ENCODE measurements at places on chromosomes 5 and 9.

DNA sequence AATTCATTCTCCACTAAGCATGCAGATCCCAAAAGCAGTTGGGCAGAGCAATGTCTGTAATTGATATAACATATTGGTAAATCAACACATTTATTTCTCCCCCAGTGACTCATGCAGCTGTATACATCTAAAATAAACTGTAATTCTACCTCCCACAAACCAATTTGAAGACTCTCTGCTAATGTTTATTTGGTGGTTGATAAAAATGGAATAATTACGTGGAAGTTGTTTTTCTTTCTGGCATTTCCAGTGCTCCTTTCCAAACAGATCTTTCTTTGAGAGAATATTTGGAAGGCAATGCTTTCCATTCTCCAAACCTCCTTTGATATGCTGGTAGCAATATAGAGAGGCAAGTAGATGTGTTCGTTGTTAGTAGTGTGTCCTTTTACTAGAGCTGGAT, 194.7 kb downstream of the CHSY3 start:
- no peak for DNase-seq

GRCh38 chr5:126499853-126500342, 76.7 kb downstream of the GRAMD2B start:
- DNase-seq = no peak

DNA sequence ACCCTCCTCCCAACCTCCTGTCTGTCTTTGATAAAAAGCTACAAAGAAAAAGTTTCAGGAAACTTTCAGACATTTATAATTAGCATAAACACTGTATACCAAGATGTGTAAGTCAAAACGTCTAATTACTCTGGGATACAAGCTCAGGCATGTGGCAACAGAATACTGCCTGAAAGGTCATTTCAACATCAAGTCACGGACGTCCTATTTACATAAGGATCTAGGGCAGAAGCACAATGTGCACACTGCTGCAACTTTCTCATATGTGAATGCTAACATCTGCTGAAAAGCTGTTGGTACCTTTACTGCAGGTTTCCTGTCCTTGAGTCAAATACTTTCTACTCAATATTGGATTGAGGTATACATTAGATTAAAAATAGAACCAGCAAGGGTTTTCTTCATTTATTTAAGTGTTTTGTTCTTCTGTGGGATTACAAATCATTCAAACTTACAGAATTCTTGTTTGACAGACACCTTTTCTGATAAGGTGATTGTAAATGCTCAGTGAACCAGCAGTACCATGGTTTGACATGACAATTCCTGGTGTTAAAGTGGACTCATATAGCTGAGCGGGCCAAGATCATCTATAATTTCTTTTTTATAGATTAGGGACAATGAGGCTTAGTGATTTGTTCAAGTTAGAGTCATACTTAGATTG, 36.8 kb downstream of the ELL2 start:
- no peak for DNase-seq

- DNase-seq = no peak
Observed at GRCh38 chr9:35651956-35652828, 1.5 kb upstream of the SIT1 start.

DNA sequence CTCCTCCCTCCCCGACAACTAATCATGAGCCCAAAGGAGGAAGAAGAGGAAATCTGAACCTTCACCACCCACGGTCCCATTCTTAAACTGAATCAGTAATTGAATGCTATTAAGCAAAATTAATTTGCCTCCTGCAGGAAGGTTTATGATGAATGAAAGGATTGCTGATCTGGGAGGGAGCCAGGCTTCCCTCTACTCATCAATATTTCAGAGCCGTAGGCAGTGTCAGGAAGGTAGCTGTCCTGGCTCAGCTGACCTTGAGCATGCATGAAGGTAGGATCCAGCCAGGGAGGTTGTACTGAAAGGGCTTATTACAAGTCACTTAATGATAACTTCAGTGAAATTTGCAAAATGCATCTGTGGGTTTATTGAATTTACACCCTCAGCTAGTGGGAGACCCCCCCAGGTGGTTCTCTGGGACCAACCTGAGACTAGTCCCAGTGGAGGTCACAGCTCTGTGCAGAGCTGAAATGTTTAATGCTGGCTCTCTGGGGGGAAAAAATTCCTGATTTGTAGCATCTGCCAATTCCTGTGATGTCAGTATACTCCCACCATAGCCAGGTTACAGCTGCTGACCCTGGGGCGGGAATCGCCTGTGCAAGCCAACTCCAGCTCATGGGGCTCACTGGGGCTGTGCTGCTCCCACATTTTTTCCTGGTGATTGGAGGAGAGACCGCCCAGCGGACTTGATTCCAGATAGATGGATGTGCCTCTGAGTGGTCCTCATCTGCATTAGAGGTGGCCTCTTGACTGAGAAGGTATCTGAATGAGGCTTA, 47.9 kb upstream of the NCS1 start:
- DNase-seq = no peak

DNA sequence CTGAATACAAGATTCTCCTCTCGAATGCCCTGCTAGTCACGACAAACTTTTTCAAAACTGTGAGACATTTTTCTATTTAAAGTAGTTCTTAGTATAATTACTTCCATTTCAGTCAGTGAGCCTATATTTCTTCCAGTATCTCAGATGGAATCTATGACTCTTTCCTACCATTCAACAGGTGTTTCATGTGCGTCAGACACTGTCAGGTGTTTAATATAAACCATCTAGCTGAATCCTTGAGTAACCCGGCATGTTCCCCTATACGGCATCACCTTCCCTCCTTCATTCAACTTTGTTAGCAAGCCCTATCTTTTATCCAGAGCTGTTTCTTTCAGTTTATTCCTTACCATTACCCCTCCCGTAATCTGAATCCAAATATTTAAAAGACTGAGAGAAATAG, 418.8 kb downstream of the RAB3C start:
- DNase-seq = no peak

DNA sequence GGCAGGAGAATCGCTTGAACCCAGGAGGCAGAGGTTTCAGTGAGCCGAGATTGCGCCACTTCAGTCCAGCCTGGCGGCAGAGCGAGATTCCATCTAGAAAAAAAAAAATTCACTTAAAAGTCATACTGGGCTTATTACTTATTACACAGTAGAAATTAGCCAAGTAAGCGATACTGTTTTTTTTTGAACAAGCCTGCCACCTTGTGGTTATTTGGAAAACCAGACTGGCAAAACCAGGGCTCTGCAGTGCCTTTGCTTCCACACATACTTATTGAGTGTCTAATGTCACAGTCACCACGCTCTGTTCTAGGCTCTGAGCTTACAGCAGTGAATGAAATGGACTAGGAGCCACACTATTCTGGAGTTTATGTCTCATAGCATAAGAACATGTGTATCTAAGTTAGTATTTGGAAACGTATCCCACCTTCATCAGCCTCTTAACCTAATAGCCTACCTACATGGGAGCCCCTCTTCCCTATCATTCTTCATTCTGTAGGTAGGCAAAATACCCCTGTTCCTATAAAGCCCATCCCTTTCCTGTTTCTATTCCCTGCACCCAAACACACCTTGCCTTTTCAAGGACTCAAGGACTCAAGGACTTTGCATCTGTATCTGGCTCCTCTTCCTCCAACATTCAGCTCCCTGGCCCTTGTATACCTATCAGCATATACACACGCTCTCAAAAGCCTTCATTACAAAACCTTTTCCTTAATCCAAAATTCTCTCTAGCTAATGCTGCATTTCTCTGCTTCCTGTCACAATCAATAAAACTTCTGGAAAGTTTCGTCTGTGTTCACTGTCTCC, 13.9 kb upstream of the BASP1 start:
- no peak for DNase-seq

GRCh38 chr5:173823721-173824567, 64.2 kb upstream of the CPEB4 start:
- DNase-seq = no peak

- no peak for DNase-seq
Observed at GRCh38 chr5:74179701-74180100, 460.8 kb downstream of the ENC1 start.

Data from activated naive CD8-positive, alpha-beta T cell treated with anti-CD3 and anti-CD28 coated beads, Interleukin-2, amount 50 U/mL, for 16 hours (primary cell).